NCI-H1417 treated with DMSO at 0.1 percent for 48 hours (cell line): ENCODE measurements at places on chromosomes 2 and 18.

DNA sequence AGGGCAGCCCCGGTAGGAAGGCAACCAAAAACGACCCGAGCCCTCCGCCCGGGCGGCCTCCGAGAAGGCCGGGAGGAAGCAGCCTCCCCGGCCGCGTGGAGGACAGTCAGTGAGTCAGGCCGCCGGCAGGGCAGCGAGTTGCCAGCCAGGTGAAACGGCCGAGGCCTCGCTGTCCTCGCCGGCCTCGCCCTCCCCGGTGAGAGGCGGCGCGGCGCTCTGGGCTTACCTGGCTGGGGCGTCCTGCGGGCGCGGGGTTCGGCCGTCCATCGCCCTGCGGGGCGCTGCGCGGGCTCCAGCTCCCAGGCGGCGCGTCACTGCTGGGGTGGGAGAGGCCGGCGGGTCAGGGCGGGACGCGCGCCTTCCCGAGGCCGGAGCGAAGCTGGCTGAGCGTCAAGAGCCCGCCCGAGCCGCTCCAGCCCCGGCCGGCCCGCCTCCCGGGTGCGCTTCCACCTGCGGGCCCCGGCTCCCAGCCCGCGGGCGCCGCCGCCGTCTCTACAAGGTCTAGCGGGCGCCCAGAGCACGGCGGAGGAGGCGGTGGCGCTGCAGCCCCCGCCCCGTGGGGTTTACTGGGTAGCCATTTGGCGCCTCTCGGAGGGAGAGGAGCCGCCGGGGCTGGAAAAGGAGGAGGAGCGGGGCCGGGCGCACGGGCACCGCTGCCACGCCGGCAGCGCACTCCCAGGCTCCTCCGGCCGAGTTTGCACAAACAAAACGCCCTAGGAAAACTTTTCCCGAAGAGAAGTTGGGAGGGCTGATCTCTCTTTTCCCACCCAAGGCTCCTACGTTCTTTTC, 499 bp downstream of the COBLL1 start:
- DNase-seq: no peak

DNA sequence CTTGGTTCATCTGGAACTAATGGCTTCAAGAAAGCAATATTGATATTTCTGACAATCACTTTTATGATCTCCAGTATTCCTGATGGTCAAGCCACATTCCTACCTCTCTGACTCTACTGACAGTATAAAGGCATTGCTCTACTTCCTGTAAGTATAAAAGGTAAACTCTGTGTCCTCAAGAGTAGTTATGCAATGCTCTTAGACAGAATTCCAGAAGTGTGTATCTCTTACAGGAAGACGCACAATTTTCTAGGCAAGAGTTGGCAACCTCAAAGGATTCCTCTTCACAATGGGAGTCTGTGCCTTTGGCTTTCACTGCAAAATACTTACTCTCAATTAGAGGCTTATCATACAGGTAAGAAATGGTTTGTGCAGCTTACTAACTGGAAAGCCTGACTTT, 100.1 kb downstream of the THADA start:
- no peak for DNase-seq

DNA sequence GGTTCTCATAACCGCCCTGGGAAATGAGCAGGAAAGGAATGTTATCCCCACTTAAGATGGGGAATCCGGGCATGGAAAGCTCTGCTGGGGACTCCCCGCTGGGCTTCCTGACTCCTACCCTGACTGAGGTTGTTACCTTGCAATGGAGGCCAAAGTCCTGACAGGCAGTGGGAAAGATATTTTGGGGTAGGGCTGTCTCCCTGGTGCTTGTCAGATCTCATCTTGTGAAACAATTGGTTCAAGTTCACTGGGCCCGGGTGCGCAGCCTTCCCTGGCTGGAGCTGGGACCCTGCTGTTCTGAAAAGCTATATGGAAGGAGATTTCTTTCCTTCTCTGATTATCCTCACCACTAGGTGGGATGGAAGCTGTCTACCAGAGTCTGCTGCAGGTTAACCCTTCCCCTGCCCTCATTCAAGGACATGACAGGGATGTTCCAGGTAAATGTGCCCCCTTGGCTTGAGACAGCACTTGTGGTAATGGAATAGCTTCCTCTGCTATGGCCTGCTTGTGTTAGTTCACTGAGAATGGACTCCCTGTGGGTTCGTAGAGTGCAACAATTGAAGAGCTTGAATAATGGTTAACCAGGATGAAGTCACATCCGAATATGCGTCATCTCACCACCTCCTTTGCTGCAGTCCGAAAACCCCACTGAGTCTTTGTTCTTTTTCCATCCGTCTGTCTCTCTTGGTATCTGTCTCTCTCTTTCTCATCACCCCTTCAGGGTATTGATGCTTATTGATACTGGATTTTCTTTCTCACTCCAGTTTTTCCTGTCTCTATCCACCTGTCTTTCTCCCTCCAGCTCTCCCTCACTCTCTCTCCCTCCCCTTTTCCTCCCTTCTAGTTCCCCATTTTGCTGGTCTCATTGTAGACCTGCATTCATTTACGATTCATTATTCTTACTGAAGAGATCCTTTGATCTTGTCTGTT, 67.8 kb upstream of the EPAS1 start:
- DNase-seq: no peak

DNA sequence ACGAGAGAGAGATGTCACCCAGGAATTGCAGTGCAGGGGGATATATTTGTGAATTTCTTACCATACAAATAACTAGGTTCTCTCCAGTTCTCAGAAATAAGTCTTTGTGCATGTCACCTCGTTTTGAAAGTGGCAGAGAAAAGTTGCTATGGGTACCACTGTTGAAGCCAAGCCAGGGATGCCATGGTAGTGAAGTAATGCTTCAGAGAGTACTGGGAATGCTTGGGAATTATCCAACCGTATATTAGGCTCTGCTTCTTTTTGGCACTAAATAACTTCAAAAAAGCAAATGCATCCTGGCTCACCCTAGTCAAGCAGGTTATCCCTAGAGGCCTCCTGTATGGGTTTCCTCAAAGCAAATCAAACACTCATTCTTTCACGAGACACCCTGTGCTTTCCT, 50.7 kb upstream of the DDX18 start:
- no peak for DNase-seq

- no peak for DNase-seq
These were observed 308.4 kb upstream of the CDH2 start for GRCh38 chr18:28485210-28485801.

DNA sequence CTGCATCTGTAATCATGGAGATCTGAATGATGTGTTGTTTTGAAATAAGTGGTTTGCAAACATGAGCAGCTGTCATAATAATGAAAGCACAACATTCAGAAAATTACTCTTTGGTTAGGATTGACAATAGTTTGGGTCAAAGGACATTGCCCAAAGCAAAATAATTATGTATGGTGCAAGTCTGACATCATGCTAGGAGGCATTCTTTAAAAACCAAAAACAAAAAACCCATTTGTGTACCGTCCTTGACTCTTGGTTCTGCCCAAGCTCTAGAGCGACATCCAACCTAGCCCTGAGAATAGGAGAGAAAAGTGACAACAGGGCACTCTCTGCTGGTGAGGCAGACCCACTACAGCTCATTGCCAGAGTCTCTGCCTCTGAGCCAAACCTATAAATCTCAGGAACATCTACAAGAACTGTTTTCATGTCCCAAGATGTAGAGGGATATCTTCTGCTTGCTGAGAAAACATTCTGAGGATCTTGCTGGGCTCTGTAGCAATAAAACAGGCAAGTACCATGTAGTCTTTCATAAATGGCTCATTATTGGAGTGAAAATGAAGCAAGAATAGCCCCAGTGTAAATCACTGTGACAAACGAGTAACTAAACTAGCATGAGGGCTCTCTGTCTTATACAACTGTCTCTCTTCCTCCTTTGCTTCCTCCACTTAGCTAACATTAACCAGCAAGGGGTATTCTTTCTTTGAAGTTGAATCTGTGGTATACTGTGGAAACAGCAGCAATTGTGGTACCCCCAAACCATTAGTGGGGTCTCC, 266.8 kb upstream of the CXCR4 start:
- peak; percentile 40 for DNase-seq

DNA sequence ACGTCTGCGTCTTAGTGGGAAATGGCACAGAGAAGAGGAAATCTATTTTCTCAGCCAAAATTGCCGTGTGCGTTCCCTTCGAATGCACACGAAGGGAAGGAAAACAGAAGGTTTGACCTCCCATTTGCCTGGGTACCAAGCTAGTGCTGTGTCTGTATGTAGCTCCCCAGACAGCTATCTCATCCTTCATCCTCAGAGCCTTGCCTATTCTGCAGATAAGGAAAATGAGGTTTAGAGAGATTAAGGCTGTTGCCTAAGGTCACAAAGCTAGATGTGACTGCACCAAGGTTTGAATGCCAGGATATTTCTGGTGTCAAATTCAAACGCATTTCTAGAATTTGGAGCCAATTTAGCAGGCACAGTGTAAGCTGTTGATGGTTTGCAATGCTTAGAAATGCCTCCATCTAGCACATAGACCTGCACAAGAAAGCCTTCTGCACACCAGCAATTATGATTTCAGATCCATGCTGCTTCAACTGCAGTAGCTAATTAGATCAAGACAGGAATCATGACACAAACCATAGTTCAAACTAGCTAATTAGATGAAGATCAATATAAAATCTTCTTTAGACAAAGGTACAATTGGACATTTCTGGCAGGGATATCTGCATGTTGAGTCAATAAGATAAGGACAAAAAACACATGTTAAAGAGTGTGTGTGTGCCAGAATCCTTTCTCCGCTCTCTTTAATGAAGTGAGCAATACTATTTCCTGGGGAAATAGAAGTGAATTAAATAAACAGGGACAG, 115.1 kb downstream of the CMPK2 start:
- no peak for DNase-seq

- DNase-seq: no peak
These were observed 47.2 kb downstream of the ZAP70 start for GRCh38 chr2:97760480-97761049.

GRCh38 chr2:205527801-205528200, 154.5 kb upstream of the NRP2 start:
- no peak for DNase-seq

GRCh38 chr2:159201360-159202063, 85.0 kb downstream of the WDSUB1 start:
- DNase-seq: no peak

DNA sequence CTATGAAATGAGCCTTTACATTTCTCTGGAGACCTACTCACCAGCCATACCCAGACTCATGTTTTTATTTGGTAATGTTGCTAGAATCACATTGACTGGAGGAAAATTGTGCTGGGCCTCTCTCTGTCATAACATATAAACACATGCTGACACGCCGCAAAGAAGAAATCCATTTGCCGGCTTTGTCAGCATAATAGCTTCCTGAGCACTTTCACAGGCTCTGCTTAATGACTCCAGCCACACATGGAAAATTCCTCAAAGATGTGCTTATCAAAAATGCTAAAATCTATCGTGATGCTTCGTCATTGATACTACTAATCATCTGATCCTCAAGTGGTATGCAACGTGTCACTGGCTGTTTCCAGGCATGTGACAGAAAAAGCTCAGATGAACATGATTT, 63.1 kb downstream of the RND3 start:
- DNase-seq: no peak
